ENCODE measurements at places on chromosomes 13 and 19. TPM values are rescaled to one million over a fixed set of nuclear protein-coding genes. Genes with fewer than 3 reads are reported as not detected.

The COL4A2 gene
- total RNA-seq: 290 TPM

The EEF1AKMT1 gene
- total RNA-seq: 5.9 TPM

The ERICH4 gene
- not detected for total RNA-seq

The CD79A gene
- total RNA-seq: not detected

The CLEC11A gene
- 4.0 TPM for total RNA-seq

The ANKRD24 gene
- 0.07 TPM for total RNA-seq

The CDC16 gene
- 40.7 TPM for total RNA-seq

The RGL3 gene
- 2.6 TPM for total RNA-seq

The CEACAM21 gene
- 0.73 TPM for total RNA-seq

The SIGLECL1 gene
- total RNA-seq: not detected

The CHST8 gene
- total RNA-seq: 0.07 TPM

The ZNF57 gene
- total RNA-seq: 7.0 TPM

The SLC25A41 gene
- total RNA-seq: 0.07 TPM

The BRME1 gene
- total RNA-seq: 0.73 TPM

The DPF1 gene
- total RNA-seq: 1.3 TPM

The ZNF541 gene
- not detected for total RNA-seq

The FAM216B gene
- not detected for total RNA-seq

The ACP7 gene
- 0.20 TPM for total RNA-seq

The WASF3 gene
- 16.2 TPM for total RNA-seq

The ZNF30 gene
- total RNA-seq: 5.0 TPM

The UBE2L5 gene
- not detected for total RNA-seq

The KDM4B gene
- 13.7 TPM for total RNA-seq
